ENCODE measurements at places on chromosomes 7 and 10.
A peak's percentile ranks its signal among the peaks of the same experiment; 100 is the strongest.

GRCh38 chr10:11264296-11265048, 246.8 kb downstream of the CELF2 start:
- DNase-seq, result no peak

DNA sequence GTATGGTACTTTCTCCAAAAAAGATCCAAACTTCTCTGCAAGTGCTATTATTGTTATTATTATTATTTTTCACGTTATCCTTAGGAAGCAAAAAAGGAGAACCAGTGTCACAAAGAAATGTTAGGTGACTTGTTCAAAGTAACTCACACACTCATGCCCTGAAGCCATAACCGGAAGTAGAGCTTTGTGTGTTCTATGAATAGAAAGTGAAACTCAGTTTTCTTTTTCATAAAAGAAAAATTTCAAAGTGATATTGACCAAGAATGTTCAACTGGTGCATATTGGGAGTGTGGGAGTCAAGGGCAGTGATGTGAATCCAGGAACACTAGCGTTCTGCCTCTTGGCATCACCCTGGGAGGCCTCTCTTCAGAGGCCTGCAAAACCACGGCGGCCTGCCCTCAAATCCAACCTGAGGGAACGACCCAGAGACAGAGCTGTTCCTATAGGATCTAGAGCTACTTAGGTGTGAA, 106.1 kb downstream of the PRKCQ start:
- peak; percentile 16 for DNase-seq

DNA sequence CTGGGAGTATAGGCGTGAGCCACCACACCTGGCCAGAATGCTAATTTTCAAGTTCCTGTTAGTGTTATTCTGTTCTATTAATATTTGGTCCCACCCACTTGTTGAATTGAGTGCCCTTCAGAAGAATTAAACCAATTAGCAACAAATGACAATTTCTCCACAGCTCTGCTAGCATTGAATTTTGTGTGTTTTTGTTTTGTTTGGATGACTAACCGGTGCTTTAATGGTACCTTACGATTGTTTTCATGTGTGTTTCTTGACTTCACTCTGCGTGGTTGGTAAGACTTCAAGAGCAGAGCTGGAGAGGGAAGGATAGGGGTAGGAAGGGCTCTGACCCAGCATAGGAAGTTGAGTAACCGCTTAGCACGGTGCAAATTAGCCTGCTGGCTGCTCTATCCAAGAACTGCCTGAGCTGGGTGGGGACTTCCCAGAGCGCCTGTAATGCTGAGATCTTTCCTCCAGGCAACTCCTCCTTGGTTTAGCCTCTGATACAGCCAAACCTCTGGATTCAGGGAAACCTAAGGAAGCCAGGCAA, 4.6 kb downstream of the ARPC1B start:
- DNase-seq, result peak; percentile 90

GRCh38 chr7:137469191-137469811, 125.8 kb upstream of the PTN start:
- DNase-seq, result no peak

GRCh38 chr10:18737236-18737635, 78.0 kb downstream of the ARL5B start:
- no peak for DNase-seq

All from kidney capillary endothelial cell (primary cell).